ENCODE measurements at places on chromosomes 16 and 17. TPM values are rescaled to one million over a fixed set of nuclear protein-coding genes. Genes with fewer than 3 reads are reported as not detected.

WFIKKN1 gene
- total RNA-seq: 17.3 TPM

SLC35G6 gene
- total RNA-seq: 0.18 TPM

KCTD2 gene
- 31.3 TPM for total RNA-seq

KRTAP1-3 gene
- not detected for total RNA-seq

CBX2 gene
- total RNA-seq: 85.5 TPM

DNA sequence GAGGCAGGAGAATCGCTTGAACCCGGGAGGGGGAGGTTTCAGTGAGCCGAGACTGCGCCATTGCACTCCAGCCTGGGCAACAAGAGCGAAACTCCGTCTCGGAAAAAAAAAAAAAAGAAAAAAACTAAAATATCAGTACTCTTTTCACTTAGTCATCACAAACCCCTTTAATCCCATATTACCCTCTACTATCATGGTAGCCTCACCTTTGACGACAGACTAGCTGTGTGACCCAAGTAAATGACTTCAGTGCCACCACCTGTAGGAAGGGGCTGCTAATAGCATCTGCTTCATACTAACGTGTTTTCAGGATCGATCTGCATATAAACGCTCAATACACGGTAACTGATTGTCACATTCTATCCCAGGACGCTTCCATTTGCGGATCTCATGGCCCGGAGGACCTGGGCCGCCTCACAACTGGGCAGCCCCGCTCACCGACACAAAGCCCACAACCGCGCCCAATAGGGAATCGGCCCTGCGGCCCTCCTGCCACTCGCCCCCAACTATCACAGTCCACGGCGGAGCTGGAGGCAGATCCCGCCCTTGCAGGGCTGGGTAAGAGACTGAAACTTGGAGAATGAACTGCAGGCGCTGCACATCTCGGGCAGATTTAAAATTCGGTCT is 1.1 kb upstream of the ZNF263 start:
- H3K4me3 ChIP-seq: peak overlapping the region; percentile 99
- H3K4me1 ChIP-seq: peaks cover 21% of the 10 kb centered on the region
- peak overlapping the region; percentile 93 for H3K27ac ChIP-seq
- H3K27me3 ChIP-seq: peaks cover 11% of the 10 kb centered on the region
- DNase-seq: peak; percentile 72

GRCh38 chr16:78444-79150 is 572 bp downstream of the MPG start:
- DNase-seq: no peak
- H3K27ac ChIP-seq: no peak overlapping the region
- H3K4me3 ChIP-seq: peak overlapping the region; percentile 82
- H3K27me3 ChIP-seq: no peaks in the 10 kb centered on the region
- peaks cover 48% of the 10 kb centered on the region for H3K4me1 ChIP-seq
- peaks cover 6% of the 10 kb centered on the region for H3K36me3 ChIP-seq

- peak overlapping the region; percentile 86 for H3K4me3 ChIP-seq
- H3K36me3 ChIP-seq: no peaks in the 10 kb centered on the region
- peaks cover 20% of the 10 kb centered on the region for H3K4me1 ChIP-seq
- DNase-seq: no peak
These were observed 26.2 kb upstream of the FOXK2 start for GRCh38 chr17:82493226-82493781.

Data from WTC11 (cell line).